ENCODE measurements at places on chromosomes 7 and 10. TPM values are rescaled to one million over a fixed set of nuclear protein-coding genes. Genes with fewer than 3 reads are reported as not detected.

TACR2 gene
- 0.27 TPM for total RNA-seq

PTPRZ1 gene
- total RNA-seq: not detected

DNA sequence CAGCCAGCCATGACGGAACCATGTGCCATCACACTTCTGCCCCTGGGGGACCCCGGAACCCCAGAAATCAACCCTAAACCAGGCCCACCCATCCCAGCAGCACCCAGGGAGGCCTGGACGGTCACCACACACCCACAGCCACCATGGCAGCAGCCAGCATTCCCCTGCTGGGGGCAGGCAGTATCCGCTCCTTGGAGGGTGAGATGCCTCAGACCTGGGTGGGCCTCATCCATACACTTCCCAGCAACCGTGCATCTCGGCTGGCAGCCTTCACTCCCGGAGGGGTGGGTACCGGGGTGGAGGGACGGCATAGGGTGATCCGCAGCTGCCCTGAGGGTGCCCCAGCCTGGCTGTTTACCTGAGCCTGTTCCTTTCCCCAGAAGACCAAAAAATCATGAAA lies 69.1 kb upstream of the FAM20C start:
- DNase-seq: no peak

GRCh38 chr7:44471436-44471835 lies 19.0 kb downstream of the NUDCD3 start:
- DNase-seq: no peak

NUTM2A gene
- total RNA-seq: 1.1 TPM

DNA sequence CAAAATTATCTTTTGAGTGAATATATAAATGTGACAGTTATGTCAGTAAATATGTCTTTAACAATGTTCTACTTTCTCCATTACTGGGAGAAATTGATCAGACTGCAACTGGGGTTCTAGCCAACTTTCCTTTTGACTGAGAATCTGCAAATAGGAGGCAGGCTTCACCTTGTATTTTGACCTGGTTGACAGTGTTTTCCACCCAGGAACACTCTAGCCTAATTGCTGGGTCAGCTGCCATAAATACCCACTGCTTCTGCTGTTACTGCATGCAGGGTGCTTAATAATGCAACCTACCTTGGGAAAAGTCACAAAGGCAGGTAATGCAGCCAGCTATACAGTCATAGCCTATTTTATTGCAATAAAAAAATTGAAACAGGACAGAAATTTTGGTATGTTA lies 319.0 kb downstream of the DGKB start:
- no peak for DNase-seq

DNA sequence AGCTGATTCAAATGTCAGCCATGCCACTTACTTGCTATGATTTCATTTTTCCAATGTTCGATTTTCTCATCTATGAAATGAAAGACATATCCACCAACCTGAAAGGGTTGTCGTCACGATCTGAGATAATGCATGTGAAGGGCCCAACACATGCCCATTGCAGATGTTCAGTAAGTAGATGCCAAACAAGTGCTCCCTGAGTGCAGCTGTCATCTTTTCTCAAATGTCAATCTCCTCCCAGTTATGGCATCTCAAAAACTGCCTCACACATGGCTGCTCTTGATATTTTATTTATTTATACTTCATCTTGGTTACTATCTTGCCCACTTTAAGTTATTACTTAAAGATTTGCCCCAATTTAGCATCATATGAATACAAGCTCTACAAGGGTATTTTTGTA lies 16.8 kb downstream of the CPEB3 start:
- DNase-seq: no peak

DNA sequence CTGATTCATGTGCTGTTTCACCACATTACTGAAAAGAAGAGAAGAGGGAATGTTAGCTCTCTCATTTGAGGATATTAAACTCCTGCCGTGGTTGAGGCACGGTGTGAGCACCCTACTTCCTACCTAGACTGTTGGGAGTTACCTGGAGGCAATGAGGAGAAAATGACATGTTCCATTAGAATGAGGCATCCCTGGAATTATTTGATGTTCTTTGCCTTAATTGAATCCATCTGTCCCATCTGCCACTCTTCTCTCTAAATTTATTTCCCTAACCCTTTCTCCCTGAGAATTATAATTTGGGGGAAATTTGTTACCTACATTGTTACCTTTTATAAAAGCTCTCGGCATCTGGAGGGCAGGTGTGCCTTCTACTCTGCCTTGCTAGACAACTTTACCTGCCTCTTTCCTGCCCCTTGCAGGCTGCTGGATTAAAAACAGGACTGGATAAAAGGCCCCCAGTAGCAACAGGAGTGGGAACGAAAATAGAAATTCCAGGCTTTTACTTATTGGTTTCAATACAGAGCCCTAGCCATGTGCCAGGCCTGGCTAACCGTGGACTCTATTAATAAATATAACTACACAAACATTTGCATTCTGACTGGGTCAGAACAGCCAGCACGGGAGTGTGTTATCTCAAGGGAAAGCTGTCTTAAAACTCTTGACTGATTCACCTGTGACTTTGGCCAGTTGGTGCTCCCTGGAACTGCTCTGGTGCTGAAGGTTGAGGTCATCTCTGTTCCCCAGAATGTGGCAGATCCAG lies 4.4 kb upstream of the ATXN7L1 start:
- no peak for DNase-seq

C10orf53 gene
- under 0.01 TPM for total RNA-seq

DNA sequence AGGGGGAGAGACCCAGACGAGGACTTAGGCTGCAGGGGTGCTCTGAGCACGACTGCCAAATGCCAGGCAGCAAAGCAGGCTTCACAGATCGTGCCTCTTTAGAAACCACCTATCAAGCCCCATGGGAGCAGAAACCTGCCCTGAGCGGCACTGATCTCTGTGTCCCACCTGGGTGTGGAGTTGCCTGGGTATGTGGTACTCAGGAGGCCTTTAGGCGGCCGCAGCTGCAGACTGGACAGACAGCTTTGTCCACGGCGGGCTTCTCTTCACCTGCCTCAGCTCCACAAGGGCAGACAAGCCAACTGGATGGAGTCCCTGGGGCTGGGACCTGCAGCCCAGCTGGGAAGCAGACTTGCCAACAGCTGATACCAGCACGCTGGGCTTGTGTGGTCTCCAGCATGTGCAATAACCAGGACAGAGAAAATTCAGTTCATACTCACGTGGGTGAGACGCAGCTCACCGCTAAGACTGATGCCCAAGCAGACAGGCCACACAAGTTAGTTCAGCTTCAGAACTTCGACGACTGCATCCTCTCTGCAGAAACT lies 163.2 kb downstream of the EBF3 start:
- DNase-seq: no peak

DNA sequence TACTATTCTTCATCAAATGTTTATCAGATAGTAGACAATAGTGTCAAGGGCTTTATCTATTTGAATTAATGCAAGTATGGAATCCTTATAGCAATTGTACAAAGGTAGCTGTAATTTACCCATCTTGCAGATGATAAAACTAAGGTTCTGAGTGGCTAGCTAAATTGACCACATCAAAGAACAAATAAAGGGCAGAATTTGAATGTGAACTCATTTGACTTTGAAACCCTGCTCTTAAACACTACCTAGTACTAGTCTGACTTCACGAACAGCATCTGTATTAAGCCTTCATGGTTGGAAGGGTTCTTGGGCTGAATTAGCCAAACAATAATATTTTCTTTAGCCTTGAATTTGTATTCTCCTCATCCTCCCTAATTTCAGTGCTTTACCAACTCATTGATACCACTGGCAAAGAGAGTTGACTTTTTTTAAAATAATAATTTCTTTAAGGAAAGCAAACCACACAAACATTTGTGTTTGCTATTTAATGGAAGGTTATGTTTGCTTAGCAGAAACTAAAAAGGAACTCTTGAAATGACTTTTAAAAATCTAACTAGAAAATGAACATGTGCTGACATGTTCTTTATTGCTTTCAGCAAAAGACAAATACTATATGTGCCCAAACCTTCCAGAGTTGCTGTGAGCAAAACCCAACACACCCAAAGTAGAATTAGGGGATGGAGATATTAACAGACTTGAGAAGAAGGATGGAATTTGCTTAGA lies 322.6 kb downstream of the RNLS start:
- DNase-seq: no peak

- DNase-seq: no peak
Observed at GRCh38 chr10:97506199-97506991, 7.7 kb downstream of the UBTD1 start.

IL2RA gene
- 4.0 TPM for total RNA-seq

EPDR1 gene
- total RNA-seq: 40.1 TPM

PPP1R3A gene
- total RNA-seq: not detected

DNA sequence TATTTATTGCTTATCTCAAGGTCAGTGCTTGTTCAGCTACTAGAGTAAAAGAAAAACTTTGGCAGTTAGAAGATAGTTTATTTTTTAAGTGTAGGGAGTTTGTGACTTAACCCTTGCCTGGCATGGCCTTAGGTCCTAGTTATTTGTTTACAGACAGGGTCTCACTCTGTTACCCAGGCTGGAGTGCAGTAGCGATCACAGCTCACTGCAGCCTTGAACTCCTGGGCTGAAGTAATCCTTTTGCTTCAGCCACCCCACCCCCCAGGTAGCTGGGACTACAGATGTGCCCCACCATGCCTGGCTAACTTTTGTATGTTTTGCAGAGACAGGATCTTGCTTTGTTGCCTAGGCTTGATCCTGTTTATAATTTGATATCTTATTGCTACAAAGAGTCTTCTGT lies 4.2 kb downstream of the ANLN start:
- DNase-seq: no peak

ZNF485 gene
- total RNA-seq: 6.7 TPM

- DNase-seq: no peak
Observed at GRCh38 chr7:149081914-149082313, 8.6 kb downstream of the ZNF786 start.

MBL2 gene
- not detected for total RNA-seq

- DNase-seq: no peak
Observed at GRCh38 chr10:89337484-89337883, 9.7 kb downstream of the IFIT3 start.

GRCh38 chr10:2202401-2202800 lies 465.1 kb upstream of the ADARB2 start:
- DNase-seq: no peak

SMO gene
- total RNA-seq: 33.1 TPM

- DNase-seq: no peak
Observed at GRCh38 chr7:142481548-142481947, 223.7 kb upstream of the PRSS58 start.

HSPB1 gene
- total RNA-seq: 50.1 TPM

OR13A1 gene
- under 0.01 TPM for total RNA-seq

GRCh38 chr7:55366461-55367070 lies 1.4 kb downstream of the LANCL2 start:
- peak; percentile 33 for DNase-seq

DNA sequence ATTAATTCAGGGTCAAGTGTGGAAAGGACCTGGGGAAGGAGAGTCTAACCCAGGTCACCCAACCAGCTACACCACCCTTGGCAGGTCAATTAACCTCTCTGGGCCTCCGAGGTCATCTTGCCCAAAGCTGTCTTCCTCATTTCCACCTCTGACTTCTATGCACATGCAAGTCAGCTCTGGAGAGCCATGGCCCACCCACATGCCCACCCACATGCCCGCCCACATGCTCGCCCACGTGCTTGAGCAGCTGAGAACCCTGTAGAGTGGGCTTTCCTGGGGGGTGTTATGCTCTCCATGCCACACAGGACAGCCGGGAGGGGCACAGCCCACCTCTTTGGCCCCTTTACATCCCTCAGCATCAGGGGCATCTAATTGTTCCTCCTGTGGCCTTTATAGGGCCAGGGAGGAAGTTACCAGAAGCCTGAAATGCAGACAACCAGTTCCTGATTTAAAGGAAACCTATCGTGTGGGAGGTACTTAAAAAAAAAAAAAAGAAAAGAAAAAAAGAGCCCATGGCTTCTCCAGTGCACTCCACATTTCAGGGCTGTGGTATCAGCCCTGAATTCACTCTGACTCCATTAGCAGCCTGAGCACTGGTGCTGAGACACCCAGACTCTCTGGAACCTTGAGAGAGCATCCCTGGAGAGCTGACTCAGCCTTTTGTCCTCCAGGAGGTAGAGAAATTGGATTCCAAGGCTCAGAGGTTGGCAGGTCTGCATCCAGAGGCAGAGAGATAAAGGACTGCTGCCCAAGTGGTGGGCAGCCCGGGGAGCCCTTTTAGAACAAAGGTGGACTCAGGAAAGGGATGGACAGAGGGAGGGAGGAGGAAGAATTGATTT lies 176.2 kb upstream of the ZMIZ1 start:
- DNase-seq: peak; percentile 5

SEC23IP gene
- 22.4 TPM for total RNA-seq

MKRN1 gene
- total RNA-seq: 66.2 TPM

OIT3 gene
- total RNA-seq: not detected

DNA sequence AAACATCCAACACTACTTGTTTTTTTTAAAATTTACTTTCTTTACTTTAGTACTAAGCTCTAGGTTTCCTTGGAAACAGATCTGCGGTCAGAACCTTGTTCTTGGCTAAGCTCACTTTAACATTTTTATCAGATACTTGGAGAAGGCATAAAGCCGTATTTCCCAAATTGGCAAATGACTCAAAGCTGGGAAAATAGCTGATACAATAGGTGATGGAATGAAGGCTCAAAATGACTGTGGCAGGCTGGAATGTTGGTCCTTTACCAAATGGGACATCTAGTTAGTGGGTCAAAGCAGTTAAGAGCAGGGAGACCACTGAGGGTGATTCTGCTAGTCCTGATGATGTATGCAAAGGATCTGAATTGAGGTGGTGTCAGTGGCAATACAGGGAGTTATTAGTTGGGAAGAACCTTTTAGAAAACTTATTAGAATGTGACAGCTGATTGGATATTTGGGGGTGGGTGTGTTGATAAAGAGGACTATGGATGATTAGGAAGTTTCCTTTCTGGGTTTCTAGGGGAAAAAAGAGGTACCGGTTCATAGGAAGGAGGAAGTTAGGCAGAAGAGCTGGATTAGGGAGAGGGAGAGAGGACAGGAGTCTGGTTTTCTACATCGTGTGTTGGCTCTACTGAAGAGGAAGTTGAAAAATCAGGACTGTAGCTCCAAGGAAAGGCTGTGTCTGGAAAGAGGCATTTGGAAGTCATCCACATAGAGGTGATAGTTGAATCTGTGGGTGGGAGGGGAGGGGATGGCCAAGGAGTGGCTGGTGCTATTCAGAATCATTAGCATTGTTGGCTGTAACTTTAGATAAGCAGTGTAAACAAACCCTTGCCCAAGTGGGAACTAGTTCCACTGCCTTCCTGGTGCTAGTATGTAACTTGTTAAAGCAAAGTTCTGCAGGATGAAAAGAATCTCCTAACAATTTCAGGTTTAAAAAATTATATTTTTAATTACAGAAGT lies 13.1 kb downstream of the PLCE1 start:
- no peak for DNase-seq

DNA sequence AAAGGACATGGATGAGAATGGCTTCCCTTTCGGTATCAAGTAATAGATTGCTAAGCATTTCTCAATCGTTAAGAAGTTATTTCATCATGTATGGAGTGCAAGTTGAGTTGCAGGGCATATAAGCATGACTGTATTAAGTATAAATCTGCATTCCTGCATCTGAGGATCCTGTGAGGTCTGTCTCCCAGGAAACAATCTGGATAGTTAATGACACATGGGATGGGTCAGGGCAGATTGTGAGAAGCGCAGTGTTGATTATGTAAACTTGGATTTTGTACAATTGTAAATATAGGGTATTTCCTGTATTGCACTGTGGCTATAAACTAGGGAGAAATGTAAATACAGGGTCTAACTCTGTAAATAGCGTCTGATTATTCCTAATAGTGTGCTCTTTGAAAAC lies 102.6 kb downstream of the PLXDC2 start:
- DNase-seq: no peak

Measured in hematopoietic multipotent progenitor cell (in vitro differentiated cells).